ENCODE measurements at places on chromosomes 4 and X. TPM values are rescaled to one million over a fixed set of nuclear protein-coding genes. Genes with fewer than 3 reads are reported as not detected.

DNA sequence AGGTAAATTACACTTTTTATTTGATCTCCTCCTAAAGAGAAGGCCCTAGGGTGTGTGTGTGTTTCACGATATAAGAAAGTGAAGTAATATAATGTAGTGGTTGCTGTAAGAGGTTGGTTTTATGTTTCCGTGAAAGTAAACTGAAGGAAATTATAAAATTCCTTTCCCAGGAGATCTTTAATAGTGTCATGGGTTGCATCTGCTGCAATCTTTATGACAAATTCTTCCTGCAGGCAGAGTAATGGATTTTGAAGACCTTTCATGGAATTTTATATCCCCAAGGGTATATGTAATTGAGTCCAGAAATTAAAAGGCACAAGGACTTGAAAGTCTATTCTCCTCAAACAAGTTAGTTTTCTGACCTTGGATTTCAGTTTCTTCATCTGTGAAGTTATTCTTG is 538.6 kb downstream of the ANKRD50 start:
- no peak for DNase-seq

- DNase-seq, result peak; percentile 8
Measured at GRCh38 chrX:123884809-123885408, 25.1 kb downstream of the XIAP start.

DNA sequence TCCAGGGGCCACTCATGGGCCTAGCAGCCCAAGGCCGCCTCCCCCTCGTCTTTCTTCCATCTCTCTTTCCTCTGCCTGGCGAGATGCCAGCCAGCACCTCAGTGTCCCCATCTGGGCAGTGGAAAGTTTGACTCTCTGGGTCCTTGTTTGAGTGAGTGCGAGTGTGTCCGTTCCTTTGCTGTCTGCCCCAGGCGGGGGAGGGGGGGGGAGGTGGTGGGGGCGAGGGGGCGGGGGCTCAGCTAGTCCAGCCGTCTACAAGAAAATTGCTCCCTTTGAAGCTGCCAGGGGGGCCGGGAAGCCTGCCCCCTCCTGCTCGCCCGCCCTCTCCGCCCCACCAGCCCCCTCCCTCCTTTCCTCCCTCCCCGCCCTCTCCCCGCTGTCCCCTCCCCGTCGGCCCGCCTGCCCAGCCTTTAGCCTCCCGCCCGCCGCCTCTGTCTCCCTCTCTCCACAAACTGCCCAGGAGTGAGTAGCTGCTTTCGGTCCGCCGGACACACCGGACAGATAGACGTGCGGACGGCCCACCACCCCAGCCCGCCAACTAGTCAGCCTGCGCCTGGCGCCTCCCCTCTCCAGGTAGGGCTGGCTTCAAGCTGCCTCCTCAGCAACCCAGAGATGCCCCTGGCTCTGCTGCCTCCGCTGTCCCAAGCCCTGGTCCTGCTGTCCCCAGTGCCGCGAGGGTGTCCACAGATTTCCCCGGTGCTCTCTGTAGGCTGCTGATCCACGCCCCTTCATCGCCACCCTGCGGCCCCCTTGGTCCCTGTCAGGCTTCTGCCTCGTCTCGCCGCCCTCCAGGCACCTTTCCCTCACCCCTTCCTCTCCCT is at the start of gene BGN:
Gene BGN, plus strand, starts transcription at position 440 of the 821 bp plus-strand sequence. CDS start 9,652 bp downstream, outside the sequence.
- no peak for DNase-seq

TSPYL2 gene
- 12.4 TPM for total RNA-seq

ARMCX2 gene
- 30.0 TPM for total RNA-seq

CT45A1 gene
- total RNA-seq, result not detected

Data from pancreas (tissue), 10 donors.